Lower lobe of right lung (tissue), 2 donors: ENCODE measurements at places on chromosomes 5 and 9. TPM values are rescaled to one million over a fixed set of nuclear protein-coding genes. Genes with fewer than 3 reads are reported as not detected.
A peak's percentile ranks its signal among the peaks of the same experiment; 100 is the strongest.

DNA sequence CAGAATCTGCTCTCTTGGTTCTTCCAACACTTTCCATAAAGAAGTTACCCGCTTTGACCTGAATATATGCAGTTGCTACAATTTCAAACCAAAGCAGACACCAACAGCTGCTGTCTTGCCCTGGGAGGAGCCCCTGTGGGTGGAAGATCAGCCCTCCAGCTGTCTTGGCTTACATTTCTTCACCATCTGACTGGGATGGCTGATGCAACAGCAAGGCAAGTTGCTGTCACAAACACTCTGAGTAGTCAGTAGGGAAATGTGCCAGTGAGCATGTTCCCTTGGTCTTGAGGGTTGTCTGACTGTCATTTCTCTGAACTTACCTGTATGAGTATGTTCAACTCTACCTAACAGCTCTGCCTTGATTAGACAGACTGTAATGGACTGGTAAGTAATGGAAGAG is 152.9 kb downstream of the SGCD start:
- DNase-seq: no peak
- H3K4me3 ChIP-seq: no peak overlapping the region
- H3K27me3 ChIP-seq: no peaks in the 10 kb centered on the region
- no peaks in the 10 kb centered on the region for H3K36me3 ChIP-seq
- no peaks in the 10 kb centered on the region for H3K4me1 ChIP-seq

GRCh38 chr5:82054004-82054710 is 82.3 kb downstream of the ATG10 start:
- no peak overlapping the region for H3K27ac ChIP-seq
- no peaks in the 10 kb centered on the region for H3K27me3 ChIP-seq
- no peak overlapping the region for H3K4me3 ChIP-seq
- no peak for DNase-seq
- H3K4me1 ChIP-seq: no peaks in the 10 kb centered on the region

DNA sequence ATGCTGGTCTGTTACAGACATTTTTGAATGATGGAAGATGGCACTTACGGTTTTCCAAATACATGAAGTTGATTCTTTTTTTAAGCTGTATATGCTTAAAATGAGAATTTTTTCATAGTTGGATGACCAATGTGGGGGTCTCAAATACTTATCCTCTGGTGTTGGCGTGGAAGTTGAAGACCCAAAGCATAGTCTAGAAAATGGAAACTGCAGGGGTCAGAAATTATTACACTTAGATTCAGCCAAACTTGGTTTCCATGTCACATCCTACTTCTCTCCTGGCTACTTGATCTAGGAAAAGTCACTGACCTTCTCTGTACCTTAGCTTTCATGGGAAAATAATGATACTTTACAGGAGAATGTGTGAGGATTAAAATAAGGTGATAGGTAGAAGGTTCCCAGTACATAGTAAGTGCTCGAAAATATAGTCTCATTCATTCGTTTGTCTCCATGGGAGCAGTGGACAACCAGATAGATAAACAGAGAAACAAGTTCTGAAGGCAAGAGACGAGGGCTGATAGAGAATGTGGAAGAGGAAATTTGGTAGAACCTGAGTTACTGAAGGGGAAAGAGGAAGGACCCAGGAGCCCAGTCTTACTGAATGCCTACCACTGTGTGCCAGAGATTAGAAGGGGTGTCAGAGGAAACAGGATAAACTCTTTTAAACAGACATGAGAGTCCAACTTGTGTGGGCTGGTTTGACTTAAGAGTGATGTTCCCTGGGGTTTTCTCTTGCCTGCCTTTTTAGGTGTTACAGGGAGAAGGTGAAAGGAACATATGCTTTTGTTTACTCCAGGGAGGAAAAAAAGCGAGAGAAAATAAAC is 560.3 kb upstream of the KLF4 start:
- H3K4me1 ChIP-seq: peaks cover 15% of the 10 kb centered on the region
- no peak for DNase-seq
- H3K27ac ChIP-seq: no peak overlapping the region
- H3K36me3 ChIP-seq: no peaks in the 10 kb centered on the region

DNA sequence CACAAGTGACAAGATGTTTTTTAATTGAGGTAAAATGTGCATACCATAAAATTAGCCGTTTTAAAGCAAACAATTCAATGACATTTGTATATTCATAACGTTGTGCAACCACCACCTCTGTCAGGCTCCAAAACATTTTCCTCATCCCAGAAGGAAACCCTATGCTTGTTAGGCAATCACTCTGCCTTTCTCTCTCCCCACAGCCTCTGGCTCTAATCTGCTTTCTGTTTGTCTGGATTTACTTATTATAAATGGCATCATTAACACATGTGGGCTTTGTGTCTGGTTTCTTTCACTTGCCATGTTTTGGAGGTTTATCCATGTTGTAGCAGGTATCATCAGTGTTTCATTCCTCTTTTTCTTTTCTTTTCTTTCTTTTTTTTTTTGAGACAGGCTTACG is 1.4 kb upstream of the N4BP3 start:
- peaks cover 30% of the 10 kb centered on the region for H3K27me3 ChIP-seq
- H3K4me1 ChIP-seq: peaks cover 40% of the 10 kb centered on the region

Gene CXCL14
- total RNA-seq: 42.4 TPM

GRCh38 chr5:21910731-21911130 is 942.4 kb downstream of the CDH12 start:
- no peak overlapping the region for H3K4me3 ChIP-seq
- no peak for DNase-seq
- no peak overlapping the region for H3K27ac ChIP-seq
- no peaks in the 10 kb centered on the region for H3K27me3 ChIP-seq
- H3K36me3 ChIP-seq: no peaks in the 10 kb centered on the region

DNA sequence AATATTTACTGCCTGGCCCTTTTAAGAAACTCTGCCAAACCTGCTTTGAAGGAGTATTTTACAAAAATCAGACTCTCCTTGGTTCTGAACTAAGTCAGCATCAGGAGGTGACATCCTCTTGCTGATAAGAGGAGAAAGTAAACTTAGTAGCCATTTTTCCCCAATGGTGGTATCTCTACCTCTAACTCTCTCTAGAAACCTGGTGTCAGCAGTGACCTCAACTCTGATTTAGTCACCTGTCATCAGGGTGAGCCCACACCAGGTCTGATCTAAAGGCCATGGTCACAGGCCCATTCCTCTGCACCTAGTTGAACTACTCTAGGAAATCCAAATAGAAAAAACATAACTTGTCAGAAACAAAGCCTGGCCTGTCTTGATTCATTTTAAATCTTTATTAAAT is 4.2 kb downstream of the CARNMT1 start:
- no peak overlapping the region for H3K4me3 ChIP-seq
- H3K27me3 ChIP-seq: no peaks in the 10 kb centered on the region
- H3K27ac ChIP-seq: no peak overlapping the region
- no peaks in the 10 kb centered on the region for H3K36me3 ChIP-seq

Gene TLX3
- not detected for total RNA-seq

DNA sequence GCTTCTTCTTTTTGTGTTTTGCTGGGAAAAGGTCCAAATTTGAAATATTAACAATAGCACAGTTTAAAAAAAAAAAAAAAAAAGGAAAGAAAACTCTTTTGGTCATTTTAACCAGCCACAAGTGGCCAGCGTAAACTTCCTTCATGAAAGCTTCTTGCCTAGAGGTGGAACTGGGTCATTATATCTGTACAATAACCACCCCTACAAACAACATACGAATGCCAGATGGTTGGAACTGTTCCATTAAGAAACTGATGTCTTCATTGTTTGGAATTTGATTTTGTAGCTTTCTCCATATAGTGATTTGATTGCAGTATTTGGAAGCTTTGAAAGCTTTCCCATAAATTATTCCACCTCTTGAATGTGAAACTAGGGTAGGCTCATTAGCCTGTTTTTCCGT is 18.3 kb upstream of the LPAR1 start:
- no peaks in the 10 kb centered on the region for H3K4me1 ChIP-seq
- H3K36me3 ChIP-seq: no peaks in the 10 kb centered on the region
- no peak overlapping the region for H3K27ac ChIP-seq
- H3K4me3 ChIP-seq: no peak overlapping the region
- DNase-seq: no peak

DNA sequence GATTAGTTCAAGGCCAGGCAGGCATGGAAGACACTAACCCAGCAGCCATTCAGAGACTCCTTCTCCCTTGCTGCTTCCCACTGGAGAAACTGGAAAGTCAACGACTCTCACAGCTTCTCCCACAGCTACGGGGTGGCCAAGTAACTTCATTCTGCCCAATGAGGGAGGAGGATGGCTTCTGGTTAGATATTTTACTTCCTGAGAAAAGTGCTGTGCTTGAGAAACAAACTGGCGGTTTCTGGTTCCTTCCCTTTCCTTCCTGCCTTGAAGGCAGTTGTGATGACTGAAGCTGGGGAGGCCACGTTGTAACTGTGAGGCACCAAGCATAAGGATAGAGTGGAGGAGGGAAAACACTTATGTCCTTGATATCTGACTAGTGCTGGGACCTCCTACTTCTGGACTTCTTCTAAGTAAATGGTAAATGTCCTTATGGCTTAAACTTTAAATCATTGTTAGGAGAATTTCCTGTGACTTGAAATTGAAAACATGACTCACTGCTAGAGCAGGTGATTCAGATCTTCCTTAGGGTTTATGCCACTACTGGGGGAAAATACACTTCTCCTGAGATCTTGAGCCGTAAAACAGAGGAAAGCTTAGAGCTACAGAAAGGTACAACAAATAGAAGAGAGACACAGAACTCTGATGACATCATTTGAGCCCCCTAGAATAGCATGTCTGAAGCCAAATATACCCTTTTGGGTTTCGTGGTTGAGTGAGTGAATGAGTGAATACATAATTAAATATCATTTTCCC is 3.1 kb upstream of the GNPDA1 start:
- H3K4me1 ChIP-seq: peaks cover 36% of the 10 kb centered on the region
- H3K36me3 ChIP-seq: peaks cover 5% of the 10 kb centered on the region
- no peaks in the 10 kb centered on the region for H3K27me3 ChIP-seq
- H3K27ac ChIP-seq: peak overlapping the region; percentile 47
- no peak for DNase-seq
- H3K4me3 ChIP-seq: no peak overlapping the region

DNA sequence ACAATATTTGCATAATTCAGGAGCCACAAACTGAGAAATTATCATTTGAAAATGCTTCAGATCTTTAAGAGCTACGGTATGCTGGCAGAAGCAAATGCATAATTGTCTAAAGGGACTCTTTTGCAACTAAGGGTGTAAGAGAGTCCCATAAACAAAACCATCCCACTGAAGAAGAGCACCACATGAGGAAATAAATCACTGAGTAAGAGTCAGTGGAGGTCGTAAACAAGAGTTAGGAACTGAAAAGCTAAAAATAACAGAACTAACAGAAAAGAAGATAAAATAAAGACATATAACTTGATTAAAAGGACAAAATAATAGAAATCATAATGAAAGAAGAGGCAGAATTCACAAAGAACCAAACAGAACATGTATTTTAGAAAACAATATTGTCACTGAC is 3.5 kb upstream of the SMC2 start:
- no peak for DNase-seq
- H3K36me3 ChIP-seq: no peaks in the 10 kb centered on the region
- no peaks in the 10 kb centered on the region for H3K27me3 ChIP-seq
- no peak overlapping the region for H3K4me3 ChIP-seq
- H3K27ac ChIP-seq: peak overlapping the region; percentile 97
- H3K4me1 ChIP-seq: peaks cover 30% of the 10 kb centered on the region

GRCh38 chr9:93450945-93451815 is at the start of gene FAM120A:
Gene FAM120A (plus strand): TSS chr9:93451685. CDS start chr9:93451916, 231 bp downstream.
- DNase-seq: peak; percentile 84
- H3K27me3 ChIP-seq: no peaks in the 10 kb centered on the region
- peaks cover 35% of the 10 kb centered on the region for H3K36me3 ChIP-seq
- peak within 1 kb of the TSS; percentile 99 for H3K27ac ChIP-seq

GRCh38 chr5:1801967-1802295 is 724 bp downstream of the NDUFS6 start:
- H3K27me3 ChIP-seq: no peaks in the 10 kb centered on the region
- peaks cover 16% of the 10 kb centered on the region for H3K4me1 ChIP-seq
- H3K27ac ChIP-seq: peak overlapping the region; percentile 89
- H3K36me3 ChIP-seq: peaks cover 61% of the 10 kb centered on the region
- peak overlapping the region; percentile 100 for H3K4me3 ChIP-seq

GRCh38 chr9:38003230-38003629 is 65.8 kb downstream of the SHB start:
- DNase-seq: no peak
- no peak overlapping the region for H3K4me3 ChIP-seq
- H3K4me1 ChIP-seq: peaks cover 69% of the 10 kb centered on the region
- H3K27ac ChIP-seq: no peak overlapping the region
- no peaks in the 10 kb centered on the region for H3K27me3 ChIP-seq
- H3K36me3 ChIP-seq: no peaks in the 10 kb centered on the region

- H3K36me3 ChIP-seq: no peaks in the 10 kb centered on the region
- H3K4me1 ChIP-seq: no peaks in the 10 kb centered on the region
- H3K27ac ChIP-seq: no peak overlapping the region
Observed at GRCh38 chr5:61649971-61650370, 317.9 kb downstream of the ZSWIM6 start.

Gene GADD45G
- 14.4 TPM for total RNA-seq

Gene TRIP13
- 1.0 TPM for total RNA-seq

Gene FOXD4L6
- not detected for total RNA-seq

DNA sequence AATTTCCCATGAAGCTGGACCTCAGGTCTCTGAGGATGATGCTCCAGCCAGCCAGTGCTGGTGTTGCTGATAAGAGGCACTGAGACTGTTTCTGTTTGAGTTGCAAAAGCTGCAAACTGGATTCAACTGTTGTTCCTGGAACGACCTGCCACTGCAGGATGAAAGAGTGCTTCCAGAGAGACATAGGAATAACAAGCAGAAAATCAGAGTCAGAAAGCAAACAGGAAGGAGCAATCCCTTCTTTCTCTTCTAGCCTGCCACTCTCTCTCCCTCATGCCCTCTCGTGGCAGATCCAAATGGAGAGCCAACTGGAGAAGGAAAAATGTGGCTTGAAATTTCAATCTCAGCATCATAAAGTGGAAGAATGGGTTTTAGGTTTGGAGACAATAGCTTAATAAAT is 110.4 kb downstream of the STARD4 start:
- no peaks in the 10 kb centered on the region for H3K4me1 ChIP-seq
- no peak overlapping the region for H3K4me3 ChIP-seq
- no peaks in the 10 kb centered on the region for H3K36me3 ChIP-seq
- H3K27me3 ChIP-seq: no peaks in the 10 kb centered on the region
- H3K27ac ChIP-seq: no peak overlapping the region

DNA sequence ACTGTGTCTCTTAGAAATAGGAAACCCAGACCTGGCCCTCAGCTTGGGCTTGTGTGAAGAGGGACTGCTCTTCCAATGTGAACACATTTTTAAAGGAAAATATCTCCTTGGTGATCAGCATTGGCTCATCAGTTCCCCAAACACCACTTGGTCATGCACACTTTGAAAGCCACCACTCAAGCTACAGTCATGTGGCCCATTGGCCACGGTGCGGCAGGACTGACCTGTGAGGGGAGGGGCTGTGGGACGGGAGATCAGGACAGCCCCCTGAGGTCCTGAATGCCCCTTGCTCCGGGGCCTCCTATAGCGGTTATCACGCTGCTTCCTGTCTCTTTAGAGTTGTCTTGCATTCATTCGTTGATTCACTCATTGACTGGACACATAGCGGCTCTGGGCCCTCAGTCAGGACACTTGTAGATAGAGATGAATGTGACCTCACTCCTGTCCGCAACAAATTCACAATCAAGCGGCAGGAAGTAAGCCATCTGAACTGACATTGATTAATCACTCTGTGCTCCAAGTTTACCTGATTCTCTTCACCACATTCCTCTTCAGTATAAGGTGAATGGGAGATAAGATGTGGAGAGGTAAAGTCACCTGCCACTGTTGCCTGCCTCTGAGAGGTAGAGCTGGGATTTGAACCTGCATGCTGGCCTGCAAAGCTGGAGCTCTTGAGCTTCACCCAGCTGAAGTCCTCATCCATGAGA is 73.1 kb downstream of the COL15A1 start:
- H3K36me3 ChIP-seq: no peaks in the 10 kb centered on the region
- no peak overlapping the region for H3K27ac ChIP-seq
- H3K27me3 ChIP-seq: no peaks in the 10 kb centered on the region
- H3K4me1 ChIP-seq: no peaks in the 10 kb centered on the region
